Activated T-cell treated with anti-CD3 and anti-CD28 coated beads, Interleukin-2, amount 50 U/mL, for 4 hours (primary cell): ENCODE measurements at places on chromosomes 2 and 18.

DNA sequence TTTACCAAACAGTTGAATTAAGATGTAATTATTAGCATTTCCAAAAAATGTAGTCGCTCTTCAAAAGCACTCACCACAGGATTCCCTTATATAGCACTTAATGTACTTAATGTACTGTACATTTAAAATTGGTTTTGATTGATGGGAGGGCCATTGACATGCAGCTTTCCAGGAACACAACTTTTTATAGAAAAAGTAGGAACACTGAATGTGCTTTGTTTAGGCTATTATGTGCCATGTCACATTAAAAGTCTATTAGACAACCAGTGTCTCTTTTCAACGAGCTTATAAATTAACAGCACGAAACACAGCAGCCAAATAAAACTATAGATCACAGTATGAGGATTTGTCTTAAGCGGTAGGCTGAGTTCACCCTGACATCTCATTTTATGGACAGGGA is 301.1 kb downstream of the PRKCE start:
- DNase-seq, result no peak

GRCh38 chr2:195658541-195658890 is 1.5 kb downstream of the SLC39A10 start:
- DNase-seq, result no peak

DNA sequence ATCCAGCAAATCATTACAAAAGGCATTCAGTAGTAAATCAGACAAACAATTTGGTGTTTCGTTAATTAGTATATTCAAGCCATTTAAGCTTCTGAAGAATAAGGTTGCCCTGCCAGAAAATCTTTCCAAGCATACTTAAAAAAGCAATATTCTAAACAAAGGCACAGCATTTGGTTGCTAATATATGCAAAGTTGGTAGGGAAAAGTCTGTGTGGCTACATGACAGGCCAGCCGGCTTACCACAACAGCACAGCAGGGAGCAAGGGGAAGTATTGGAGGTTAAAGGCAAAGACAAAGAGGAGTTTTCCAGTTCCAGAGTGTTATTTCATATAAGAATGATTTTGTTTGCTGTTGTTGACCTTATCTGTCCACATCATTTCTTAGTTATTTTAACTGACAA is 282.3 kb downstream of the MBD5 start:
- no peak for DNase-seq

DNA sequence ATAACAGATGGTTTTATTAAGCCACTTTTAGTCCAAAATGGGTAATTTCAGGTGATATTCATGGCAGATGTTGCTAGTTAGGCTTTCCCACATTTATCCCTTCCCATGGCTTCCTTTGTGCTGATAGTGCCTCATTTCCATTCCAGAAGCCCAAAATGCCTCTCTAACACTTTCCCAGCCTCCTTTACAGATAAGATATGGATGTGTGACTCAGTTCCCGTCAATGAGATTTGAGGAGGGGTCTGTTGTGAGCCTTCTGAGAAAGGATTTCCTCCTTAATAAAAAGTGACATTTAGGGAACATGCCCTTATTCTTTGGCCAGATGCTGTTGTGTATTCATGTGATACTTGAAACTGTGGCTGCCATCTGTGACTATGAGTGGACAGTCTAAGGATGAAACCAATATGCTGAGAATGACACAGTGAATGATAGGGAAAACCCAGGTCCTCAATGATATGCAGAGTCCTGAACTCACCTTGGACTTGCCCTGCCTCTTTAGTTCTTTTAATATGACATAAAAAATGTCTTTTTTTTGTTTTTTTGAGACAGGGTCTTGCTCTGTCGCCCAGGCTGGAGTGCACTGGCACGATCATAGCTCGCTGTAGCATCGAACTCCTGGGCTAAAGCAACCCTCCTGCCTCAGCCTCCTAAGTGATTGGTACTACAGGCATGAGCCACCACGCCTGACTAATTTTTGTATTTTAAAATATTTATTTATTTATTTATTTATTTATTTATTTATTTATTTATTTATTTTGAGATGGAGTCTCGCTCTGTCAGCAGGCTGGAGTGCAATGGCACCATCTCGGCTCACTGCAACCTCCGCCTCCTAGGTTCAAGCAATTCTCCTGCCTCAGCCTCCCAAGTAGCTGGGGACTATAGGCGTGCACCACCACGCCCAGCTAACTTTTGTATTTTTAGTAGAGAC is 5.8 kb upstream of the ACSL3 start:
- DNase-seq, result no peak

DNA sequence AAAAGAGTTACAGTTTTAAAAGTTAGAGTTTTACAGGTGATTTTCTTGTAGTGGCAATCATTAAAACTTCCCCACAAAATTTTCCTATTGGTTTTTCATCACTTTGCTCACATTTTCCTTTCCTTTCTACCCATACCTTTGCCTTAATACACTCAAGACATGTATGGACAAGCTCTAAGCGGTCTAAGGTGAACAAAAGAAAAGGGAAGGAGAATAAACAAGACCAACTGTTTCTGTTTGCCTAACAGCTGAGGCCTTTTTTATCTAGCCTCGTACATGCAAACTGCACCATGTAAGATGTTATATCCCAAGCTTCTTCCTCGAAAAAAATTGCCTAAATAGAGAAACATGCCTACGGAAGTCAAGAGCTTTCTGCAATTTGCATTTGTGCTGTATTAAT is 33.9 kb upstream of the TBC1D8 start:
- DNase-seq, result no peak

GRCh38 chr18:41593171-41593675 is 361.8 kb upstream of the PIK3C3 start:
- DNase-seq, result no peak

DNA sequence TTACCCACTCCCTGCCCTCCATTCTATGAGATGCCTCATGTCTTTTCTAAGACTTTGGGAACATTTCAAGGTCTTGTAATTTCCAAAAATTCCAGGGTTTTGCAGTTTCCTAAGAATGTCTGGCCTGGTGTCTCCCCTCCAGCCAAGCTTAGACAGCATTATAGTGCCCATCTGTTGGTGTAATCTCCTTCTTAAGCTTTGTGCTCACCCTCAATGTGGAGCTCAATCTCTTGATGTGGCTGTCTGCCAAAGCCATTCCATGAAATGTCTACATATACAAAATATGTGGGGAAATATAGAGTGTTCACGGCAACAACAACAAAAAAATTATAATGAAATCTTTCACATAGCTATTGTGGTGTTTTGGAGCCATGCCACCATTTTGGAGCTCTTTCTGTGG is 558.4 kb downstream of the PIK3C3 start:
- no peak for DNase-seq

DNA sequence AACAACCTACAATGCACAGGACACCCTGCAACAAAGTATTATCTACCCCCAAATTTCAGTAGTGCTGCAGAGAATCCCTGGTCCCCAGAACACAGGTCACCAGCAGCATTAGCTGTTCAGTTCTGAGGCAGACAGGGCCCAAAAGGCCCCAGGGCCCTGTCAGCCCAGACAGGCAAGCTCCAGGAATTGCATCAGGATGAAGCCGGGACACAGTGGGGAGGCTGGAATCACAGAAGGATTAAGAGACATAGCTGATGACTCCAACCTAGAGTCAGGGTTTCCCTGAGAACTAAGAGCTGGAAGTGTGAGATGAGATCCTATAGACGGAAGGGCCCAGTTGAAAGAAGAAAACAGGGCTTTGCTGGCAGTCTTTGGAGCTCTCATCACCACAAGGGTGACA is 148.1 kb downstream of the GALNT14 start:
- no peak for DNase-seq

DNA sequence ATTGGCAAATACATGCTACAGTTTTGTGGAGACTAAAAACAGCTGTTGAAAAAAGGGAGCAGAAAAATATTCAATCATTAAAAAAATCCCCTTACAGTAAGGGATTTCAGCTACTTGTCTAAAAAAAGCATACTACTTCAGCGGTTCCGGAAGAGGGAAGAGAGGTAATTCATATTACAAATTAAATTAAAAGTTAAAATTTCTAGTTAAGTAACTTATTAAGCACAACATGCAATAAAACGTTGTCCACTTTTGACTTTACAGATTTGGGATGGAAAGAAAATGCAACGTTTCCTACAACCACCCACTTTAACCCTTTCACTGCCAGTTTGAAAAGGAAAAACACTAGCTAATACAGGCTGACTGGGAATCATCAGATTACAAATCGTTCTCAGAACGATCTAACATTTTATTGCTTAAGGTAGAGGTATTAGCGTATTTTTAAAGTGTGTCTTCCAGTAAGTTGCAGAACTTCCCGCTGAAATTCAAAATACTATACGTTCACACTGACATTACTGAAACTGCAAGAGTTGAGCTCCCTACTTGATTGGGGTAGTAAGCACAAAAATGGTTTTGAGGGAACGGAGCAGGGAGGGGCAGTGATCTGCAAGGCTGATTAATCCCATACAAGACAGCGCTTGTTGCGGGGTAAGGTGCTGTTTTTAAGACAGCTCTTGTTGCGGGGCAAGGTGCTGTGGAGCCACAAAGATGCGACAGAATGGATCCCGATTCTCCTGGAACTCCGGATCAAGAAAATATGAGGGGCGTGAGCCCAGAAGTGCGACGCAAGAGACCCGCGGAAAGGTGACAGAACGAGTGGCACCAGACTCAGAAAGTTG is 743 bp downstream of the HADHA start:
- no peak for DNase-seq

GRCh38 chr18:36256094-36256493 is 41.4 kb upstream of the FHOD3 start:
- no peak for DNase-seq

DNA sequence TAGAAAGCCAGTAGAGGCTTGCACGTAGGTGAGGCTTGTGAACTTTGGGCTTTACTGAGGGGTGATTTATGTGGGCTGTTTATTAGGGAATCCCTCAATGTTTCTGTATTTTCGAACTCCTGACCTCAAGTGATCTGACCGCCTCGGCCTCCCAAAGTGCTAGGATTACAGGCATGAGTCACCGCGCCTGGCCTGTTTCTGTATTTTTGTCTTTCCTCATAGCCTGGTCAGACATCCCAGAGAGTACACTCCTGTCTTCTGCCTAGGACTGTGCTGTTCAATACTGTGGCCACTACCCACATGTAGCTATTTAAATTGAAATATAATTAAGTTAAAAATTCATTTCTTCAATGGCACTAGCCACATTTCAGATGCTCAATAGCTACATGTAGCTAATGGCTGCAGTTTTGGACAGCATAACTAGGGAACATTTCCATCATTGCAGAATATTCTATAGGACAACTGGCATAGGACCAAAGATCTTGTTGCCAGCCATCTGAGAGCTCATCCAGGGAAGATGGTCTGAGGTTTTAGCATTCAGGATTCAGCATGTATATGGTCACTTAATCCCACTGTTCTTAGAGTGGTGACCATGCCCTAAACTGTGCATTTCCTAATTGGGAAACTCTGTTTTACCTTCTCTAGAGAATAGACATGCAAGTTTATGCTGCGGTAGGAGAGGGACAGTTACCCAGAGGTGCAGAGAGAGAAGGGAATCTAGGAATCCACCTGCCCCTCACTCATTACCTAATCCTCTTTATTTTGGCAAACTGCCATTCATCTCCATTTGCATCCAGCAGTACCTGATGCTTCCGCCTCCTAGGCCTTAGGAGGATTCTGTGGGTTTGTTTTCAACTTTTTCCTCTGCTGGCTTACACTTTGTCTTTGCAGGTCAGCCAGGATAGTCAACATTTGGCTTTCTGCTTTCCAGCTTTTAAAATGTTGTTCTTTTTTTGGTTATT is 64.4 kb downstream of the LCLAT1 start:
- DNase-seq, result no peak

DNA sequence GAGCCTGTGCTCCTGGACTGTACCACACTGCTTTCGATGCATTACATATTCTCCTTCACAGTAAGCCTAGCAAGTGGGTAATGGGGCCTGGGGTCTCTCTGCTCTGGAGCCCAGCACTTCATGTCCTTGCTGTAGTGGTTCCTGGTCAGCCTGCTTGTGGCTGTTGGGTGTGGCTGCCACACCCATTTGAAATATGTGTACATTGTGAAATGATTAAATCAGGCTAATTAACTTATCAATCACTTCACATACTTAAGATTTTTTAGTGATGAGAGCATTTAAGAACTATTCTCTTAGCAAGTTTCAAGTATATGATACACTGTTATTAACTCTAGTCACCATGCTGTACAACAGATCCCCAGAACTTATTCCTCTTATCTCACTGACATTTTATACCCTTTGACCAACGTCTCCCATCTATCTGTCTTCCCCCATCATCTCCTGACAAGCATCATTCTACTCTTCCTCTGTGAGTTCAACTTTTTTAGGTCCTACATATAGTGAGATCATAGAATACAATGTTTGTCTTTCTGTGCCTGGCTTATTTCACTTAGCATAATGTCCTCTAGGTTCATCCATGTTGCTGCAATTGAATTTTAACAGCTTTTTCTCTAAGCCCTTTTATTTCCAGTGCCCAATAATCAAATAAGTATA is 92.1 kb downstream of the LYPD6 start:
- DNase-seq, result no peak

- no peak for DNase-seq
Measured at GRCh38 chr2:27010139-27010538, 22.6 kb upstream of the TMEM214 start.

DNA sequence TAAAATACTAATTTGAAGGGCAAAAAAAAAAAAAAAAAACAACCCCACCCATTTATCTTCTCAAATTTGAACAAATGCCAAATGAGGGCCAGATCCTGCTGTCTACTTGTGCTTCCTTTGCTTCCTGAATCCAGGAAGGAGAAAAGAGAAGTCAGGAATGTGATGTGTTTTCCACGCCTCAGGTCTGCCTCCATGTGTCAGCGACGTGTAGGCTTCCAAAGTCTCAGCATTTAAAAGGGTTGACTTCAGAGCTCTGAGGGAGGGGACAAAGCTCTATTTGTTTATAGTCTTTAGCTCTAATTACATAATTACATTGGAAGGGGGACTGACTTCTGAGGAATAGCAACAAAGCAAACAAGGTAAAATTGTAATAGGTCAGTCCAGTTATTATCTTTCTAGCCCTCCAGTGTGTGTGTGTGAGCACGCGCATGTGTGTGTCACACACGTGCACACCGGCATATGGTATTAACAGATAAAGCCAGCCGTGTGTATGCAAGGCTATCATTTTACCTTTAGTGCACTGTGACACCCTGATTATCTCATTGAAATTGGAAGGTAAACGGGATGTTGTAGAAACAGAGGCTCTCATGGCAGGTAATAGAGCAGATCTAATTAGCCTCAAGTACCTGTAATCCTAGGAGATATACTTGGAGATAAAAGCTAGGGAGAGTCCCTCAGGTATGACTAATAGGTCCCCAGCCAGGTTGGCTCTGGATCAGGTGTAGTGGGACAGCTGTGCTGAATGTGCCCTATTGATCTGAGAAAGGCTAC is 911.4 kb upstream of the ZEB2 start:
- DNase-seq, result no peak

DNA sequence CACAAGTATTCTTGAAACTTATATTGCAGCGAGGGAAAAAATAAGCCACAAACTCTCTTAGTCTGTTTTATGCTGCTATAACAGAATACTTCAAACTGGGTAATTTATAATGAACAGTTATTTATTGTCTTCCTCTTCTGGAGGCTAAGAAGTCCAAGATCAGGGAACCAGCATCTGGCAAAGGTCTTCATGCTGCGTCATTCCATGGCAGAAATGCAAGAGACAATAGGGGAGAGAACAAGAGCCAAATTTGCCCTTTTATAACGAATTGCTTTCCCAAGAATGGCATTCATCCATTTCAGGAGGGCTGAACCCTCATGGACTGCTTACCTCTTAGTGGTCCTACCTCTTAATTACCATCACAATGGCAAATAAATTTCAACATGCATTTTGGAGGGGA is 46.5 kb downstream of the MAPRE2 start:
- no peak for DNase-seq

GRCh38 chr2:240469239-240469636 is 33.8 kb downstream of the GPC1 start:
- DNase-seq, result no peak
